Stimulated activated CD4-positive, alpha-beta T cell treated with anti-CD3 and anti-CD28 coated beads, Interleukin-4, amount 100 ng/mL, for 1 hour (primary cell): ENCODE measurements at places on chromosomes 6 and 20.

DNA sequence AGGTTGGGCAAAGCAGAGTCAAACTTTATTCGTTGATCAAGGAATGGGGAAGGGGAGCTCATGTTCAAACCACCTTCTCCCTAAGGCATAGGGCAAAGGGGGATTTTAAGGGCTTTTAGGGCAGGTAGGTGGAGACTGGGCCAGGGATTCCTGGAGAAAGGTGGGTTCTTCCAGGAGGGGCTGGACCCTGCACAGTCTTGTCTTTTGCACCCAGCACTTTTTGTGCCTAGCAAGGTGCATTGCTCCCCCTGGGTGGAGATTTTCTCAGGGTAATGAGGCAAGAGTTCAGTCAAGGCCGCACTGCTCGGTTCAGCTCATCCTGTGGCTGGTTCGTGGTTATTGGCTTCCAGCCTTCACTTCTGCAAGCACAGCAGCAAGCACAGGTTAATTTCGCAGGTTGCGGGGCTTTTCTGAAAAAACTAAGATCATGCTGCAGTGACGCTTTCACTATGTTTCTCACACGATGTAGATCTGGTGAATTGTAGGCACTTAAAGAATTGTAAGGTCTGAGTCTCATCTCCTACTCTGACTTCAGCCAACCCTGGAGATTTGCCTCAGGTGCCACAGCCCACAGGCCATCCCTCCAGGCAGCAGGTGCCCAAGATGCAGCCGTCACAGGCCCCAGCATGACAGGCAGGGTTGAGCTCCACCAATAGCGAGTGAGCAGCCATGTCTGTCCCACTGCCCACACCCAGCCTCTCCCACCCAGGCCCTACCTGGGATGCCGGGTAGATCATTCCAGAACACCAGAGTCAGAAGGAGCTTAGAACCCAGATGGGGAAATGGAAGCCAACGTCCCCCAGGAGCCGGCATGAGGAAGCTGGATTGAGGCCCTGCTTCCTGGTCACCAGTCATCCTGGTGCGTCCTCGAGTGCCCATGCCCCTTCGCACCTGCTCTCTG, 37.1 kb downstream of the SUN5 start:
- peak; percentile 34 for DNase-seq

- DNase-seq, result no peak
Observed at GRCh38 chr6:170201361-170201760, 89.5 kb downstream of the DLL1 start.

DNA sequence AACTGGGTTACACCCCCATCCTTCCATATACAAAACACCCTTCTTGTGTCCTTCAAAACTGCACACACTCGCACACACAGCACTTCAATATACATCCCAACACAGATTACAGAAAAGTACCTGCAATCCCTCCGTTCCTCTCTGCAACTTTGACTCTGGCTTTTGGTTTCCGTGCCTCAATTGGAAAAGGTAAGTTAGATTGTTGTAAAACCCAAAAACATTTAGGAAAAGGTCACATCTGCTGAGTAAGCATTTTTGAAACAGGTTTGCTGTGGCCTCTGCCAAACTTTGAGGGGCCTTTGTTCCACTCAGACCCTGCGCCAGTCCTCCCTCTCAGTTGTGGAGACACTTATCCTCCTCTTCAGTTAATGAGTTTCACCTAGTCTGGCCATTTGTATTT, 4.2 kb downstream of the NKX2-4 start:
- no peak for DNase-seq

DNA sequence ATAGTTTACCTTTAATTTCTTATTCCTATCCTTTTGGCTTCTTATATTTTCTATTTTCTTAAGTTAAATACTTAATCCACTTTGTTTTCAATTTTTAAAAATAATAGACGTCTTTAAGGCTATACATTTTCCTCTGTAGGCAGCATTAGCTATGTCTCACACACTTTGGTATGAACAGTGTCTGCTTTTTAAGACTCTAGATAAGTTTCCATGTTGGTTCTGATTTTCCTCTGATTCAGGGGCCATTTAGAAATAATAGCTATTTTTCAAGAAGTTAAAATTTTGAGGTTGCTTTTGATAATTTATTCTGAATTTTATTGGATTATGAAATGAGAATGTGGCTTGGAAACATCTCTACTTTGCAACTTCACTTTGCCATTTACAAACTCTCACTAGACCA, 54.3 kb upstream of the PTGIS start:
- no peak for DNase-seq

DNA sequence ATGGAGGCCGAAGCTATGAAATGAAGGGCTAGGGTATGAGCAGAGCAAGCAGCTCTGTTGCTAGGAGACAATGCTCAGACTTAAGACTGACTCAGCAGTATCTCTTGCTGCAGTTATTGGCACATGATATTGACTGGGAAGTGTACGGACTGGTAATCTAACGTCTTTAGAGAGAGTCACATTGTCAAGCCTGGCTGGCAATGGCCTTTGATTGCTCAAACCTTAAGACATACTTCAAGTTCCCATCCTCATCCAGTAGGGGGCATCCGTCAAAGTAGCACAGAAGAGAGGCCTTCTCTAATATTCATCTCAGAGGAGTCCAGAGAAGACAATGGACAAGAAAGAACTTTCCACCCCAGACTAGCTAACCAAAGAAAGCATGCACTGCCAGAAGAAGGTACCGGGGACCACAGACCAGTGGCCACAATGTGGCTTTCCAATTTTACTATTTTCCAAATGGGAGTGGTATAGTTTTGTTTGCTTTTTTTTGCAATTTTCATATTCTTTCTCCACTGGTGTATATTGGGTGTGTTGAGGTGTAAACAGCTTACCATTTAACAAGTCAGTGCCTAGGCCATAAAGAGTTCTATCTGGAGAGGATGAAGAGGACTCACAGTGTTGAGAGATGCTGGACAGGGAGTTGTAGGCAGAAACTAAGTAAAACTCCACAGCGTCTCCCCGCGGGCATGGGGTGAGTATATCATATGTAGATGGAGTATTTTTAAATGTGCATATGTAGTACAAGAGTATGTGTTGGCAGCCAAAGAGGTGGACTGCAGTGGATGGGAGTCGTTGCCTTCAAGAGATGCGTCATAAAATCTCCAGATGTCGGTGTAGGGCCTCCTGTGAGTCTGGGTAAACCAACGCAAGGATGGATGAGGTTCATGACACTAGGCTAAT, 36.7 kb downstream of the LRFN2 start:
- no peak for DNase-seq

DNA sequence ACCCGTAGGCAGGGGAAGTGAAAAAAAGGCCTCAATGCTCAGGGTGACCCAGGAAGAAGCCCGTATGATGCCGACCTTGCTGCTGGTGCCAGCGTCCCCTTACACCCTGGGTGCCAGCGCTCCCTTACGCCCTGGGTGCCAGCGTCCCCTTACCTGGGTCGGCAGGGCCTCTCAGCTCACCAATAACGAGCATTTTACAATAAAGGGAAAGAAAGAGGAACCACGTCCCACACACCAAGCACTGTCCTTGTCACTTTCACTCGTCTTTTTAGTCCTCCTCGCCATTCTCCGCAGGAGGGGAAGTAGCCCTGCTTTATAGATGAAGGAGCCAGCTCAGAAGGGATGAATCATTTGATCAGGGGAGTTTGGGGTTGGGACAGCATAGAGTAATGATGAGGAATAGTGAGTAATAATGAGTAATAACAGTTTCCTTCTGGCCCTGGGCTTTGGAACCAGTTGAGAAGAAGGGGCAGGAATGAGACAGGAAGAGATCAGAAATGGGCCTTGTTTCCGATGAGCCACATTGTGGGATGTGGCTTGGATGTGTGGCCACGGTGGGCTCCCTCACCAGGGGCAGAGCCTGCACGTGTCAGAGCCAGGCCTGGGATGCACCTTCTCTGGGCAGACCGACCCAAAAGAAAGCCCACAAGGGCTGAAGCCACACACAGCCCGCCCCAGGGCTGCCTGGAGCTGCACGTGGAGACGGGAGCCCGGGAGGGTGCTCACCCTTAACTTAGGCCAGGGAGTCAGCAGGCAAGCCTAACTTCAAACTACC, 75.7 kb downstream of the SYNJ2 start:
- no peak for DNase-seq

DNA sequence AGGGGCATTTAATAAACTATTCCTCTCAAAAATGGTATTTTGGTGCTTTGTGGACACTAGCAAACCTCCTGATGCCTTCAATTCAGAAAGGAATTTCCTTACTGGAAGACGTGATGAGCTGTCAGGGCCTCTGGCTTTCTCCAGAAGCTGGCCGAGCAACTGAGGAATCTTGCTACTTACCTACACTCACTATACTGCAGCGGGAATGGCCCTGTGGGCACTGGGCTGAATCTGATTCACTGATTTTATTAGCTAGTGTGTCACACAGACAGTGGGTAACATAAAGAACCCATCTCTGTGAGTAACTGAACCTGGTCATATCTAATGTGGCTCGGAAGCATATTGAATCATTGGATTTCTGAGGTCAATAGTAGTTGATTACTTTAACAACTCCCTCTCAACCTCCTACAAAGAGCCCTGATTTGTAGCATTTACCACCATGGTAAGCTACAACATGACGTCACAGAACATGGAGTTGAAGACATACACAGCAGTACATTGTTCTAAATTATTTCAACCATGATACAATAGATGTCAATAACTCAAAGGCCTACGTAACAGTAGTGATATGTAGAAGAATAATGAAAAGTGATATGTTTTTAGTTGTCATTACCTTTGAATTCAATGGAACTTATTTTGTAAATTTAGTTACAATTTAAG, 232.1 kb downstream of the SYNE1 start:
- no peak for DNase-seq

DNA sequence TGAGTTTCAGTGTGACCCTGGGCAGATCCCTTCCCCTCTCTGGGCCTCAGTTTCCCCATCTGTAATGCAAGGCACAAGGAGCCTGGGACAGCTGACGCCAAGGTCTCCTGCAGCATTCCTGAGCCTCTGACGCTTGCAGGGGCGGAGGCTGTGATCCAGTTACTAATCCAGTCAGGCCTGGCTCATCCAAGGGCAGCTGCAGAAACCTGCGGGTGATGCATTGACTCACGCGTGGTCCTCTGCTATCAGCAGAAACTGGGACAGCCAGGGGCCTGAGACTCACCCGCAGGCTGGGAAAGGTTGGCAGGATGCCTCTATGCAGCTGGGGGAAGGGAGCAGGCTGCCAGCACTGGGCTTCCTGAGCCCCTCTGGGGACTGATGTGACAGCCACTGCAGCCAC, 65.0 kb upstream of the SIRPA start:
- no peak for DNase-seq

DNA sequence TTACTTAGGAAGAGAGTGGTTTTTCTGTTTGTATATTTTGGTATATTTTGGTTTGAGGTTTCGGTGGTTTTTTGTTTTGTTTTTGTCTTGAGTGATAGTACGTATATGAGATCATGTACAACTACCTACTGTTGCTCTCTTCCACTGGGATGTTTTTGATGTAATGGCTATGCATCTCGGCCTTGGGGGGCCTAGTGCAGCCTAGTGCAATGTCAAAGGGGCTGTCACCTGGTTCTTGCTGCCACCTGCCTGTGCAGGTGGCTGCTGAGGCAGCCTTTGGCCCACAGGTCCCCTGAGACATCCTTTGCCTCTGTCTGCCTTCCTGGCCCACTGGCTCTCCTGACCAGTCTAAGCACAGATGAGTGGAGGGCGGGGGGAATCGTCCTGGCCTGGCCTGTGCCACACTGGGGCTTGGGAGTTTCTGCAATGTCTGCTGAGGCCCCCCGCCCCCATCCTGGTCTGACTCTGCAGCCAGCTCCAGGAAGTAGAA, 546.6 kb downstream of the CD83 start:
- DNase-seq, result no peak

- DNase-seq, result no peak
Observed at GRCh38 chr6:161085246-161085645, 93.7 kb downstream of the MAP3K4 start.

DNA sequence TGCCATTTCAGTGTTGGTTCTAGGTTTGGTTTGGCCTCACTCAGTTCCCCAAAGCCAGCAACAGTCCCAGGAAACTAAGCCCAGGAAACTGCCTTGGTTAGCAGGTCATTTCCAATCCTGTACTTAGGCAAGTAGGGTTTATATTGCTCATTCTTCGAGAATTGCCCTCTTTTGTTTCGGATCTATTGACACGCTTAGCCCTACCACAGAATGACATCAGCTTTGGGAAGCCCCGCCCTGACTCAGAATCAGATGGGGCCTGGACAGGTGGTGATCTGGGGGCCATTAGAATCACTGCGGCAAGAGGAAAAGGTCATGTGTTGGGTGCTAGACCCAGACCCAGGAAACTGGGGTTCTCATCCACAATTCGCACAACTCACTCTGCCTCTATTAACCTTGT, 578.2 kb downstream of the QKI start:
- no peak for DNase-seq

DNA sequence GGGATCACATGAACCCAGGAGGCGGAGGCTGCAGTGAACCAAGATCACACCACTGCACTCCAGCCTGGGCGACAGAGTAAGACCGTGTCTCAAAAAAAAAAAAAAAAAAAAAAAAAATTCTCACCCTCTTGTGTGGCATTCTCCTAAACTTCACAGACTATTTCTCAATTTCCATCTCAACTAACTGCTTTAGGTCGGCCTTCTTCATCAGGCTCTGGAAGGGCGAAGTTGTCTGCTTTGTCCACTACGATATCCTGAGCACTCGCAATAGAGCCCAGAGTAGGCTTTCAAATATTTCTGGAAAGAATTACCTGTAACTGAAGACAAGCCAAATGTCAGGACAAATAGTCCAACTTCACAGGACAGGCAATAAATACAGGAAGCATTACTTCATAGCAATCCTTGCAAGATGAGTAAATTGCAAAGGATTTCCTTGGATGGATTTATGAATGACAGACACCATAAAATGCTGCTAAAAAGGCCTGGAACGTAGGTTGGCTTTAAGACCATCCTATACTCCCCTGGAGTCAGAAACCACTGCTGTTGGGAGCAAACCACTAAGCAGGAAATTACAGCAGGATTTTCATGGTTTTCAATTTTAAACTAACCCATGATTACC, 116.3 kb upstream of the SLC2A12 start:
- DNase-seq, result no peak

DNA sequence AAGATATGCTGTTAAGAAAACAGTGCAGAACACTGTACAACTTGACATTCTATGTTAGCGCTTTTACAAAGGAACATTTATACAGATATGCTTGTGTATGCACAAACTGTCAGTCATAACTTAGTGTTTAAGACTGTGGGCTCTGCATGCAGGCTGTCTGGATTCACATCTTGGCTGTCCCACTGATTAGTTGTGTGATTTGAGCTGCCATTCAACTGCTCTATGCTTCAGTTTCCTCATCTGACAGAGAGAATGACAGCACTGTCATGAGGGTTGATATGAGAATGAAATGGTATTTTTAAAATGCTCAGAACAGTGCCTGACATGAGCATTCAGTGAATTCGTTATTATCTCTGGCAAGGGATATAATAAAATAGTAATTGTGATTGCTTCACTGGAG, 8.7 kb downstream of the SLC25A27 start:
- no peak for DNase-seq

GRCh38 chr6:140684776-140685550, 1310.5 kb upstream of the CITED2 start:
- no peak for DNase-seq

GRCh38 chr20:33014336-33015113, 7.0 kb downstream of the BPIFB2 start:
- DNase-seq, result no peak

DNA sequence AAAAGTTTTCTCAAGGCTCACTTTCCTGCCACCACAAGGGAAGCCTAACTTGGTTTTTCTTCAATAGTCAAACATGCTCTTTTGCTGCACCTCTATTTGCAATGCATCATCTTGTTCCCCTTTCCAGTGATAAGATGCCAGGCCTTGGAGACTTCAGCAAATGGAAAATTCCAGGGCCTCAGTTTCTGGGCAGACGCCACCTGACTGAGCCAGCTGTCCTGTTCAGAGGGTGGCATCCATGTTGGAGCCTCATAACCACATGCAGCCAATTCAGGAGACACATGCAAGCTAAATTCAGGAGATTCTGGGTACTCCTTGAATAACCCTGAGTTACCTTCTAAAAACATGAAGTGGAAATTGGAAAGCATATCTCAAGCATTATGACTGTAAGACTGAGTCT, 285.6 kb upstream of the RNF24 start:
- DNase-seq, result no peak
